ENCODE measurements at places on chromosomes 1 and 21.

- DNase-seq: no peak
Measured at GRCh38 chr1:103527331-103527730, 1.8 kb downstream of the RNPC3 start.

DNA sequence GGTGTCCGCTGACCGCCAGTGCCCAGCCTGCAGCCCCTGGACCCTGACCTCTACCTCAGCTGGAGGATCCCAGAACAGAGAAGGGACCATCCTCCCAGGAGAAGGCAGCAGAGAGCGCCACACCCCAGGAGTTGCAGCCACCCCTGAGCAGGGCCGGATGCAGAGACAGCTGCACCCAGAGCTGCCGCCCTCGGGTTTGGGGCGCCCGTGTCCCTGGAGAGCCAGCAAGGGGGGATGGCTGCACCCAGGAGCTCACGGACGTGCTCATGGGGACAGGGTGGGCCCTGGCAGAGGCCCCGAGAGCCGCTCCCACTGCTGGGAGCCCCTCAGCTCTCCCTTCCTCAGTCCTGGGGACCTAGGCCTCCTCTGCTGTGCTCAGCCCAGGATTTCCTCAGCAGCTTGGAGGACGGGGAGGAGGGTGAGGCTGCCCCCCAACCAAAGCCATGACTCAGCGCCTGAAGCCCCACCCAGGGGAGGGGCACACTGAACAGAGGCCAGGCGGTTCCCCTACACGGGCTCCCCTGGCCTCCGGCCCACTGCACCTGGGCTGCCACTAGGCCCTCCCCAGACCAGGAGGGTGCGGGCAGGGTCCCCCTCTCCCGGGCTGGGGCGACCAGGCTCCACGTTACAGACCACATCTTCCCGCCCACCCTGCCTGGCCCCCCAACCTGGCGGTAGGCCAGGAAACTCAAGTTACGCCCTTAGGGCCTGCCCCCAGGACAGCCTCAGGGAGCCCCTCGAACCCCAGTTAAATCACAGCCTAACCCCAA is 2.2 kb downstream of the ACAP3 start:
- peak; percentile 70 for DNase-seq

DNA sequence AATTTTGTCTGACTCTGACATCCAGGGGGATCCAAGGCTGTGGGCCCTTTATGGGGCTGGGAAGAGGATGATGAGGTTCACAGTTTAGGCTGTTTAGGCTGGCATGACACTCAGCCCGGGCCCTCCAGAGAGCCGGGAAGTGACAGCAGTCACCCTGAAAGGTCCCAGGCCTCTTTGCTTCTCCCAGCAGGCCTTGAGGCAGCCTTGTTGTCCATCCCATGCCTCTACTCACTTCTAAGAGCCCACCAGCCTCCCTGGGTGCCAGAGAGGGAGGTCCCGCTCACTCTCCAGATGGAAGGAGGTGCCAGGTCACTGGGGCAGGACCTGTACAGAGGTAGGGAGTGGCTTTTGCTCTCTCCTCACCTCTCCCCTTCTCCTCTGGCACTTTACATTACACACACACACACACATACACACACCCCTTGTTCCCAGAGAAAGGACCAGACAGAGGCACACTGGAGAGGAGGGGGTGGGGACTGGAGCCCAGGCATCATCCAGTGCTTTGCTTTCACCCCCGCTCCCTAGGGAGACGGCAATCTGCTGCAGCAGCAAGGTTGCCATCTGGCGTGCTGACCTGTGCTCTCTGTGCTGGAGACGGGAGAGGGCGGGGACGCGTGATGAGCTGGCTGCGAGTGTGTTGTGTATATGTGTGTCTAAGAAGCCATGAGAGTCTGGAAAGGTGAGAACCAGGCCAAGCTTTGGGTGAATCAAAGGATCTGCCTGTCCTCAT is 4.6 kb downstream of the KLHDC8A start:
- DNase-seq: no peak

- no peak for DNase-seq
Measured at GRCh38 chr1:6294080-6294889, 33.4 kb upstream of the GPR153 start.

- no peak for DNase-seq
Measured at GRCh38 chr1:205598841-205599668, 32.8 kb downstream of the ELK4 start.

DNA sequence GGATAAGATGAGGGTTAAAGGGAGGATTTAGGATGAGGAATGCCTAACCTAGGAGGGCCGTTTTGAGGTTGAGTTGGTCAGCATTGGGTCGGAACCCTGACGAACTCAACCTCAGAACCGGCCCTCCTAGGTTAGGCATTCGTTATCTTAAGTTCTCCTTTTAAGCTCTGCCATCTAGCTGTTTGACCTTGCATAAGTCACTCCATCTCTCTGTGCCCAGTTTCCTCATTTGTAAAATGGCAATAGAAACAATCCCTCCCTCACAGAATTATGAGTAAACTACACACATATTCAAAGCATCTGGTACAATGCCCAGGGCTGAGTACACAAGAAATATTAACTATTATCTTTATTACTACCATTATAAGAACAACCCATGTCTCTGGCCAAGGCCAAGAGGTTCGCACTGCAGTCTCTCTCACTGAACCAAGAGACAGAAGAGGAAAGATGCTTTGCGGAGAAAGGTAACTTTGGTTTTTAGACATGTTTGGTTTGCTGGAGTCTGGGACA is 4.8 kb downstream of the ABCB10 start:
- no peak for DNase-seq

DNA sequence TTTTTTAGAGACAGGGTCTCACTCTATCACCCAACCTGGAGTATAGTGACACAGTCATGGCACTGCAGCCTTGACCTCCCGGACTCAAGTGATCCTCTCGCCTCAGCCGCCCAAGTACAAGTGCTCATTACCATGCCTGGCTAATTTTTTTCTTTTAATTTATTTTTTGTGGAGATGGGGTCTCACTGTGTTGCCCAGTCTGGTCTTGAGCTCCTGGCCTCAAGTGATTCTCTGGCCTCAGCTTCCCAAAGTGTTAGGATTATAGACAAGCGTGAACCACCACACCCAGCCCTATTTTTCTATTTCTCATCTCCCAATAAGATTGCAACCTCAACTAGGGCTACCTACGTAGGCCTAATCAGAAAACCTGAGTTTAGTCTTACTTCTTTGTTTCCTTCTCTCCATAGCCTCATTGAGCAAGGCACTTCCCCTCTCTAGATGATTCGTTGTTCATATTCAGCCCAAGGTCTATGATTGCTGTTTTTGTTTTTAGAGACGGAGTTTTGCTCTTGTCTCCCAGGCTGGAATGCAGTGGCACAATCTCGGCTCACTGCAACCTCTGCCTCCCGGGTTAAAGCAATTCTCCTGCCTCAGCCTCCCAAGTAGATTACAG is 1.1 kb upstream of the KPNA6 start:
- no peak for DNase-seq

DNA sequence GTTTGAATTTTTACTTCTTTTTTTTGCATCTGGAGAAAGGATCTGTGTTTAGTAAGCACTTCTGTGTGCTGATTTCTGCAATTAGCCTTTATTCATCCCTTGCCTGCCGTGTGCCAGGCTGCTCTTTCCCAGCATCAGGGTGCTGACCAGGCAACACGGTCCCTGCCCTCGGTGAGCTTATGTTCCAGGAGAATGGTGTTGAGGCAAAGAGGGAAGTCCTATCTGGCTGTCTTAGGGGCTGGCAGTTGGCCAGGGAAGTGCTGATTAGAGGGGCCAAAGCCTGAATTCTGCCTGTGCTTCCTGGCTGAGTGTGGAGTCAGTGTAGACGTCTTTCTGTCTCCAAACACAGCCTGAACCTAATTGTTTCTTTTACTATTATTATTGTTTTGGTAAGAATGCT is 187.1 kb downstream of the CAMTA1 start:
- DNase-seq: no peak

DNA sequence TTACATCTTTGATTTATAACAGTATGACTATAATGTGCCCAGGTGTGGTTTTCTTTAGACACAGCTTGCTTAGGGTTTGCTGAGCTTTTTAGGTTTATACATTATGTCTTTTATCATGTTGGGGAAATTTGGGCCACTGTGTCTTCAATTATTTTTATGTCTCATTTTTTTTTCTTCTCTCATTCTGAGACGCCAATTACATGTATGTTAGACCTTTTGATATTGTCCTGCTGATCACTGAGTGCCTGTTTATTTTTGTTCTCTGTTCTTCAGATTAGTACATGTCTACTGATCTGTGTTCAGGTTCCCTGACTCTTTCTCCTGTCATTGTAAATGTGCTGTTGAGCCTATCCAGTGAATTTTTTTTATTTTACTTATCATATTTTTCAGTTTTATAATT is 36.1 kb downstream of the TNNT2 start:
- no peak for DNase-seq

GRCh38 chr1:201219481-201220387 is 29.1 kb downstream of the IGFN1 start:
- DNase-seq: no peak

All from GM10248 (cell line).